ENCODE measurements at places on chromosomes 4 and X. TPM values are rescaled to one million over a fixed set of nuclear protein-coding genes. Genes with fewer than 3 reads are reported as not detected.

Gene MUC7
- polyA plus RNA-seq, result not detected

Gene C1QTNF7
- 8.6 TPM for polyA plus RNA-seq

Gene CENPVL2
- polyA plus RNA-seq, result not detected

Gene MAGEC3
- polyA plus RNA-seq, result 0.32 TPM

Gene HSPA4L
- 0.63 TPM for polyA plus RNA-seq

DNA sequence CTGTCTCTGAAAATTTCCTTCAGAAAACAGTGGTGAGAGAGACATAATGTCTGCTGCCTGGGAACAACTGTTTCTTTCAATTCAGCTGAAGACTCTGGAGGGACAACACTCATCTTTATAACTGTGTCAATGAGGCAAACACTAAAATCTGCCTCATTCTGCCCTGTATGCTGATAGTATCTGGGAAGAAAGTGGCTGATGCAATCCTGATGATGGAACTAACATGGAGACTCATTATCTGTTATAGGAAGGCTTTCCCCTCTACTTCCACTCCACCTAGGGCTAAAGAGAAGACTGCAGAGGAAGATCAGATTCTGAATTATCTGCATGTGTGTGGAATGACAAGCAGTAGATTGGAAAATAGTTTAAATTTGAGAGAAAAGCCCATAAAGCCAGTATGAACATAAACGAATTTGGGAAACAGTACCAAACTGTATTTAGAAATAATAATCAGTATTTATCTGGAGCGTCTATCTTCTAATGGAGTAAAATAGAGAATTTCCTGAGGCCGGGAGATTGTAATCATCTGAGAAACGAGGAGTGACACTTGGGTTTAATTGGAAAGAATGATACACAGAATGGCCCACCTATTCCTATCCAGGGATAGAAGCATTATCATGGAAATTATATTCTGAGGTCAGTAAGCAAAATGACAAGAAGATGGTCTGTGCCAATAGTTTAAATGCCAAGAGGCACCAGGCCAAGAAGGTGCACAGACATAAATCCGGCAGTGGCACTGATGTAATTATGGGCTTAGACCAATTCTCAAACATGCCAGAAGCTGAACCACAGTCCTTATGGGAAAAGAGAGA lies 85.4 kb downstream of the SHISA3 start:
- no peak overlapping the region for H3K27ac ChIP-seq
- no peaks in the 10 kb centered on the region for H3K27me3 ChIP-seq
- DNase-seq, result no peak
- no peaks in the 10 kb centered on the region for H3K36me3 ChIP-seq

GRCh38 chrX:42499620-42500019 lies 278.3 kb downstream of the PPP1R2C start:
- no peaks in the 10 kb centered on the region for H3K4me1 ChIP-seq
- no peaks in the 10 kb centered on the region for H3K27me3 ChIP-seq
- H3K36me3 ChIP-seq, result no peaks in the 10 kb centered on the region
- no peak overlapping the region for H3K27ac ChIP-seq
- no peak for DNase-seq

DNA sequence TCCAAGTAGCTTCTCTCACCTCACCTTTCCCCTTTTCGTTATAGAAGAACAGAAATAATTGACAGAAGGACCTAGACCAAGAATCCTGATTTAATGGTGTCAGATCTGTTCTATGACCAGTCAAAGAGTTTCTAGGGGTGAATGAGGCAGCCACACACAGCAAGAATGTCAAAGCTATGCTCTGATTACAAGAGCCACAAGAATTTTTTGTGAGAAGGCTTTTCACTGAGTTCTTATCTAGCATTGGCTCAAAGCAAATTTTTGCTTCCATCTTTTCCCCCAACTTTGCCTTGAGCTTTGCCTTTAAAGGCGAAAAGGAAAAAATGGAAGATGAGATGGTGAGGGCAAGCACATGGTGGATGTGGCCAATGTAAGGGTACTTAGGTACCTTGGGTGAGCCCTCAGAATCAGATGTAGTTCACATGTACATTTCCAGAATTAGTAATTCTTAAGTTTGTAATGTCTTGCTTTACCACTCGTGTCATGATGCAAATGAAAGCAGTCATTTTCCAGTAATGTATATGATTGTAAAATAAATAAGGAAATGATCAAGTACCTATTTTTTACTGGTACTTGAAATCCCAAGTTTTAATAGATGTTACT lies 23.5 kb downstream of the FMR1 start:
- no peaks in the 10 kb centered on the region for H3K36me3 ChIP-seq
- H3K4me3 ChIP-seq, result no peak overlapping the region
- H3K4me1 ChIP-seq, result no peaks in the 10 kb centered on the region
- no peaks in the 10 kb centered on the region for H3K27me3 ChIP-seq

DNA sequence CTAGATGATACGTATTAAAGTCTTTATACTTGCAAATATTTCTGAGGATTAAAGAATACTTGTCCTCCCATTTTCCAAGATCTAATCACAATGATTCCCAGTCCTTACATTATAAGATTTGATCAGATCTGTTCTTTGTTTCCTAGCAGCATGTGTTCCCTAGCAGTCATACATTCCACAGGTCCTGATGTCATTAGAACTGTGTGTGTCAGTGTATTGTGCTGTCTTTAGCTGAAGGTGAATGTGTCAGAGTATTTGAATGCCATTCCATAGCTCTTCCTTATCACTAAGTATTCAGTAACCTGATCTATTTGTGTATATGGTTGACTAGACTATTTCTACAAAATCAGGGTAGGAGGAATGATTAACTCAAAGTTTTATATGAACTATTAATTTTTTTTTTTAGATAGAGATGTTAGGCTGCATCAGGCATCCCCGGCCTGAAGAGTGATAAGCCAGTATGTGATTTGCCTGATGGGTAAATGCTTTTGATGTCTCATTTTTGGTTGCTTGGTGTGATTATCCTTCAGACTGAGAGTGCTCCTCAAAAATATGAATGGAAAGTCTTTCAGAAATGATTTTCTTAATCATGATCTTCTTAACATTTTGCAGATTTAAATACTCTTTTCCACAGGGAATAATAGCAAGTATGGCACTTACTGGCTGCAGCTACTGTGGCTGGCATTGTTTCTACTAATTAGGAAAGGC lies 4.4 kb downstream of the ADGRL3 start:
- DNase-seq, result no peak
- H3K27me3 ChIP-seq, result no peaks in the 10 kb centered on the region
- peaks cover 2% of the 10 kb centered on the region for H3K4me1 ChIP-seq
- no peak overlapping the region for H3K4me3 ChIP-seq
- H3K36me3 ChIP-seq, result no peaks in the 10 kb centered on the region
- H3K27ac ChIP-seq, result no peak overlapping the region
